Body of pancreas (tissue), 4 donors: ENCODE measurements at places on chromosomes 5 and 9.

- no peak for DNase-seq
- no peaks in the 10 kb centered on the region for H3K27me3 ChIP-seq
- no peak overlapping the region for H3K27ac ChIP-seq
- H3K4me3 ChIP-seq = no peak overlapping the region
Measured at GRCh38 chr9:76245518-76245917, 148.7 kb downstream of the RFK start.

DNA sequence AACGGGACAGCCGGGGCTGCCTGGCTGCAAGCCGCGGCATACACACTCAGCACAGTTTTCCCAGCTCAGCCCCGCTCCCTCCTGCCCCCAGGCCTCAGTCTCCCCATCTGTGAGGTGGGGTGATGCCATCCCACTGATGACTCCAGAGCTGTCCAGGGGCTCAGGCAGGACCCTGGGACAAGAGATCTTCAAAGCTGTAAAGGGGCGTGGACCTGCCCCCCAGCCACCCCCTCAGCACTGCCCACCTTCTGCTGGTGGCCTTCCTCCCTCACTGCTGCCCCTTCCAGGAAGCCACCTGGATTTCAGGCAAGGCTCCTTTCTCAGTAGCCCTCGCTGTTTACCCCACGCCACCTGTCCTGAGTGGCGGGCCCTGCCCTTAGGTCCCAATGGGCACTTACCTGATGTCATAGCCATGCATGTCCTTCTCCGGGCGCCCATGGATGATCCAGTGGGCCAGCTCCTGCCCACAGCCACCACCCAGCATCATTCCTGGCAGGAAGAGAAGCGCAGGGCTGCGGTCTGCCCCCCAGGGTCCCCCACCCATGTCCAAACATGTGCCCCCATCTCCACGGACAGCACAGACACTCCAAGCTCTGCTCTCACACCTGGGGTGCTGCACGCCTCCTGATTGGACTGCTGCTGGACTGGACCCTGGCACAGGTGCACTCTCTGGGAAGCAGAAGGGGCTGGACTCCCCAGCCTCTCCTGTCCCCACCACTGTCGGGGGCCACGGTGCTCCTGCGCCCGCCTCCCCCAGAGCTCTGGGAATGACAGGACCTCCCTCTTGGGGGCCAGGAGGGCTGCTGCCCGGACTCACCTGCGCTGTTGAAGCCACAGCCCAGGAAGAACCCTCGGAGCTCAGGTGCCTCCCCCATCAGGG, 25.7 kb downstream of the SARDH start:
- no peaks in the 10 kb centered on the region for H3K4me1 ChIP-seq
- peak overlapping the region; percentile 24 for H3K27ac ChIP-seq
- no peak overlapping the region for H3K4me3 ChIP-seq
- no peak for DNase-seq
- H3K36me3 ChIP-seq = no peaks in the 10 kb centered on the region

DNA sequence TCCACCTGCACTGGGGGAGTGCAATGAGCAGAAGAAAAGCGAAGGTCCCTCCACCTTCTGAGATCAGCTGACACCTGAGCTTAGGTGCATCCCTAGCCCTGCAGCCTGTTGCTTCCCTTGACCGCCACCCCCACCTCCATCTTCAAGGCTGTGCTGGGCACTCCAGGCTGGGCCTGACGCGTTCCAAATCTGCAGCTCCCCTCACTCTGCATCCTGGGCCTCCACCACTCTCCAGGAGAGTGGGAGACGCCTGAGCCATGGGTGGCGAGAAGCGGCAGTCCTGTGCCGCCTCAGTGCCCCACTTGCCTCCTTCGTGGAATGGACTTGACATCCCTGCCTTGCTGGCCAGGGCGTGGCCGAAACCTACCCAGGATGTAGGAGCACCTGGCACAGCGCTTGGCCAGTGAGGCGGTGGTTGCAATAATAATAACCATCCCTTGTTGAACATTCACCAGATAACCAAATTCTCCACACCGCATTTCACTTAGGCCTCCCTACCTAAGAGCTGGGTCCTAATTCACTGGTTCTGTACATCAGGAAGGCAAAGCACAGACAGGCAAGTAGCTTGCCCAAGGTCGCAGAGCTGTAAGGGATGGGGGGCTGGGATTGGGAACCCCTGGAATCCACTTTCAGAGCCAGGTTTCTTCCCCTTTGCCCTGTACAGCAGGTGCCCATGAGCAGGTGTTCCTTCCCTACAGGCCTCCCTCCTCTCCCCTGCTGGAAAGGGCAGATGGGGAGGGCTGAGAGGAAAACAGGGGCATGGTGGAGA, 11.7 kb downstream of the B4GALT7 start:
- no peak overlapping the region for H3K27ac ChIP-seq
- H3K4me1 ChIP-seq = peaks cover 7% of the 10 kb centered on the region
- no peaks in the 10 kb centered on the region for H3K36me3 ChIP-seq
- no peaks in the 10 kb centered on the region for H3K27me3 ChIP-seq
- no peak for DNase-seq
- H3K4me3 ChIP-seq = no peak overlapping the region

DNA sequence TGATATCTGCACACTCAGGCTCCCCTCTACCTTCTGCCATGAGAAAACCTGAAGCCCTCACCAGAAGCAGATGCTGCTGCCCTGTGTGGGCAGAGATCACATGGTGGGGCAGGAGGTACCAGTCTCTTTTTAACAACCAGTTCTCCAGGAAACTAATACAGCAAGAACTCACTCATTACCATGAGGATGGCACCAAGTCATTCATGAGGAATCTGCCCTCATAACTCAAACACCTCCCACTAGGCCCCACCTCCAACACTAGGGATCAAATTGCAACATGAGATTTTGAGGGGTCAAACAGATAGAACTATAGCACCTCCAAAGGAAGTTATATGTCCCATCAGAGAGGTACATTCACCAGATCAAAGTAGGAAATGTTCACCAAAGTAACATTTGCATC, 136.3 kb upstream of the SHB start:
- H3K27me3 ChIP-seq = no peaks in the 10 kb centered on the region
- peaks cover 11% of the 10 kb centered on the region for H3K4me1 ChIP-seq
- H3K4me3 ChIP-seq = no peak overlapping the region
- no peaks in the 10 kb centered on the region for H3K36me3 ChIP-seq

- H3K4me1 ChIP-seq = no peaks in the 10 kb centered on the region
- no peaks in the 10 kb centered on the region for H3K36me3 ChIP-seq
- DNase-seq = no peak
Measured at GRCh38 chr5:109532773-109533364, 123.1 kb upstream of the PJA2 start.

- H3K27ac ChIP-seq = peak within 1 kb of the TSS; percentile 95
- H3K4me3 ChIP-seq = peak within 1 kb of the TSS; percentile 56
- H3K4me1 ChIP-seq = peaks cover 23% of the 10 kb centered on the region
- no peaks in the 10 kb centered on the region for H3K36me3 ChIP-seq
- DNase-seq = peak; percentile 95
Measured at GRCh38 chr9:20684035-20684874, at the start of gene FOCAD. TSS of gene FOCAD (plus strand) at chr9:20684259. CDS start at chr9:20715354, 31,095 bp downstream.

- H3K27me3 ChIP-seq = no peaks in the 10 kb centered on the region
- no peak overlapping the region for H3K27ac ChIP-seq
- H3K36me3 ChIP-seq = no peaks in the 10 kb centered on the region
- H3K4me1 ChIP-seq = no peaks in the 10 kb centered on the region
- no peak overlapping the region for H3K4me3 ChIP-seq
Measured at GRCh38 chr5:72366324-72366976, 46.3 kb downstream of the PTCD2 start.

DNA sequence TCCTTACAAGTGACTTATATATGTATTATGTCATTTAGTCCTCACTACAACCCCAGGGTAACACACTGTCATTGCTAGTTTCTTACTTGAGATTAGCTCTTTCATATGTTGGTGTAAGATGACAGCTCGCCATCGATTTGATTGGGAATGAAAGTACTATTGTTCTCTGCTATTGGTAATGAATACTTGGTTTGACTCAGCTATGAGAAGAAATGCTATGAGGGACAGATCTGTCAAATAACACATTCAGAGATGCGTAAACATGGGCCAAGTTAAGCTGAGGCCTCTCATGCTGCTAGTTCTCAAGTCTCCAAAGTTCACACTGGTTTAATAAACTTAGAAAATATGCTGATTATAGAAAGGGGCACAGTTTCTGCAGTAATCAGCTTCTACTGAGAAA, 142.7 kb downstream of the SGCD start:
- no peak for DNase-seq
- H3K27ac ChIP-seq = no peak overlapping the region
- no peaks in the 10 kb centered on the region for H3K4me1 ChIP-seq
- H3K36me3 ChIP-seq = no peaks in the 10 kb centered on the region

GRCh38 chr5:162816816-162817215, 620.6 kb upstream of the CCNG1 start:
- DNase-seq = no peak
- H3K27me3 ChIP-seq = no peaks in the 10 kb centered on the region
- no peak overlapping the region for H3K27ac ChIP-seq
- no peaks in the 10 kb centered on the region for H3K36me3 ChIP-seq

GRCh38 chr5:100840789-100841188, 62.3 kb downstream of the ST8SIA4 start:
- no peak overlapping the region for H3K27ac ChIP-seq
- DNase-seq = no peak
- no peaks in the 10 kb centered on the region for H3K4me1 ChIP-seq
- H3K36me3 ChIP-seq = no peaks in the 10 kb centered on the region

DNA sequence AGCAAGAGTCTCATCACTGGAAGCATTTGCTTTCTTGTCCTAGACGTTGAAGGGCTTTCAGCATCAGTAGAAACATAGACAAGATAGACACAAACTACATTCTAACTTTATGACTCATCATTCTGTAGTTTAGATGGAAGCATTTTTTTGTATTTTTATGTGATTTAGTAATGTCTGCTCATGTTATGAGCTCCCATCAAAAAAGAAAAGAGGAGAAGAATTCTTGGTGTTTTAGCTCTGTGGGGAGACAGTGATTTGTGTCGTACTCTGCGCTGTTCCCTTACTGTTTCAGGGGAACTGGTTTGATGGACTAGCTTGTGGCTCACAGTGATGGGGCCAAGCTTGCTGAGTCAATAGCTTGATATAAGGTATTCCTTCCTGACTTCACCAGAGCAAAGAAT, 159.2 kb upstream of the WWC1 start:
- no peaks in the 10 kb centered on the region for H3K36me3 ChIP-seq
- H3K4me1 ChIP-seq = peaks cover 12% of the 10 kb centered on the region
- H3K27ac ChIP-seq = no peak overlapping the region
- H3K4me3 ChIP-seq = no peak overlapping the region
- no peaks in the 10 kb centered on the region for H3K27me3 ChIP-seq

- no peak for DNase-seq
- no peak overlapping the region for H3K4me3 ChIP-seq
- no peaks in the 10 kb centered on the region for H3K27me3 ChIP-seq
Measured at GRCh38 chr5:163766936-163767670, 261.7 kb downstream of the MAT2B start.

DNA sequence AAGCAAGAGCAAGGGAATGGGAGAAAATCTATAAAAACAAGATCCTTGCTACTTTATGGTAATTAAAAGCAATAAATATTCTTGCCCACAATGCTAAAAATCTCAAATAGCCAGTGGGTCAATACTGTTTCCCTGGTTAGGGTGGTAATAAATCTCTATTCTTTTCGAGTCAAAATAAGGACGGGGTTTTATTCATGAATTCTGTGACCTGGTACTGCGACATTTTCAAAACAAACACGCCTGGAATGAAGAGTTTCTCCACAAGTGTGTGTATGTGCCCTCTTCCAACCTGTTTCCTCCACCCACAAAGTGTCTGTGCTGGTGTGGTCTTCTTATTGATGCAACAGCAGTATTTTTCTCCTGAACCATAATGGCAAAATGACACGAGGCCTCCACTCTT, 358.8 kb upstream of the BRINP1 start:
- H3K36me3 ChIP-seq = no peaks in the 10 kb centered on the region
- no peak for DNase-seq
- H3K27me3 ChIP-seq = no peaks in the 10 kb centered on the region
- no peaks in the 10 kb centered on the region for H3K4me1 ChIP-seq

GRCh38 chr9:106970219-106970975, 107.4 kb downstream of the ZNF462 start:
- H3K27ac ChIP-seq = no peak overlapping the region
- DNase-seq = no peak
- no peaks in the 10 kb centered on the region for H3K36me3 ChIP-seq
- no peak overlapping the region for H3K4me3 ChIP-seq
- no peaks in the 10 kb centered on the region for H3K27me3 ChIP-seq
- no peaks in the 10 kb centered on the region for H3K4me1 ChIP-seq

GRCh38 chr5:154786414-154786813, 31.2 kb downstream of the LARP1 start:
- H3K27me3 ChIP-seq = no peaks in the 10 kb centered on the region
- no peak overlapping the region for H3K27ac ChIP-seq
- peaks cover 6% of the 10 kb centered on the region for H3K36me3 ChIP-seq
- DNase-seq = no peak
- H3K4me1 ChIP-seq = peaks cover 71% of the 10 kb centered on the region

GRCh38 chr5:149004559-149004958, 58.3 kb downstream of the SH3TC2 start:
- H3K27me3 ChIP-seq = no peaks in the 10 kb centered on the region
- no peaks in the 10 kb centered on the region for H3K36me3 ChIP-seq

- peaks cover 56% of the 10 kb centered on the region for H3K4me1 ChIP-seq
- no peak for DNase-seq
- no peak overlapping the region for H3K4me3 ChIP-seq
- H3K27me3 ChIP-seq = no peaks in the 10 kb centered on the region
Measured at GRCh38 chr5:163439092-163439425, 1.7 kb downstream of the CCNG1 start.

GRCh38 chr5:41903382-41903891, 707 bp upstream of the RIMOC1 start:
- H3K4me1 ChIP-seq = peaks cover 16% of the 10 kb centered on the region
- H3K27me3 ChIP-seq = no peaks in the 10 kb centered on the region
- no peak for DNase-seq
- peak overlapping the region; percentile 82 for H3K27ac ChIP-seq

- no peak overlapping the region for H3K4me3 ChIP-seq
- H3K27ac ChIP-seq = no peak overlapping the region
- H3K4me1 ChIP-seq = peaks cover 11% of the 10 kb centered on the region
- no peaks in the 10 kb centered on the region for H3K27me3 ChIP-seq
- no peak for DNase-seq
Measured at GRCh38 chr5:83433891-83434290, 37.7 kb upstream of the VCAN start.

GRCh38 chr5:43639566-43639965, 36.6 kb downstream of the NNT start:
- no peaks in the 10 kb centered on the region for H3K27me3 ChIP-seq
- no peak for DNase-seq
- H3K27ac ChIP-seq = no peak overlapping the region

DNA sequence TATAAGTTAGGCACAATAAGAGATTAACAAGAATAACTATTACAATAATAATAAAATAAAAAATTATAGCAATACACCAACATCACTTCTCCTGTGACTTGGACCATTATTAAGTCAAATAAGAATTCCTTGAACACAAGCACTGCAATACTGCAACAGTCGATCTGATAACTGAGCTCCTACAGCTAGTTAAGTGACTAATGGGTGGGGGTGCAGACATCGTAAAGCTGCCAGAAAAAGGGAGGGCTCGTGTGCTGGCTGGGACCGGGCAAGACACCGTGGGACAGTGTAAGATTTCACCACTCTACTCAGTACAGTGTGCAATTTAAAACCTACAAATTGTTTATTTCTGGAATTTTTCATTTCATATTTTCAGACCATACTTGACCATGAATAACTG, 78.8 kb downstream of the SNX24 start:
- no peaks in the 10 kb centered on the region for H3K4me1 ChIP-seq
- no peak overlapping the region for H3K27ac ChIP-seq
- no peaks in the 10 kb centered on the region for H3K27me3 ChIP-seq
- no peaks in the 10 kb centered on the region for H3K36me3 ChIP-seq
- DNase-seq = no peak
